ENCODE measurements at places on chromosomes 5 and 9.

GRCh38 chr9:133528001-133528875 is 3.5 kb upstream of the MYMK start:
- no peak for DNase-seq

- no peak for DNase-seq
These were observed 7.9 kb downstream of the NDOR1 start for GRCh38 chr9:137213160-137214060.

DNA sequence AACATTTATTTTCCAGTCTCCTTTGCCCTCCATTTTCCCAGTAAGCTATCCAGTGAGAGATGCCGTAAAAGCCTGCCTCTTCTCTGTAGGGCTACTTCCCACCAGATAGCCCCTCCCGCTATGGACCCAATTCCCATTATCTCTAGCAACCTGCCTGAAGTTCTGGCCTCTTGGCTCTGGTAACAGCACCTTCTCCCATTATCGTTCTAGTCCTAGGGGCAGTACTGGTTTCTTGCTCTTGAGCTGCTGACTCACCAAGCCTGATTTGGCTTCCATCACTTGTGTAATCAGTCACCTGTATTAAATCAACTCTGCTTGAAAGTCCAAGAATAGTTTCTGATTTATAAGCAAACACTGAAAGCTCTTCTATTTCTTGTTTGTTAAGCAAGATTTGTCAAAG is 42.8 kb upstream of the PARP8 start:
- no peak for DNase-seq

DNA sequence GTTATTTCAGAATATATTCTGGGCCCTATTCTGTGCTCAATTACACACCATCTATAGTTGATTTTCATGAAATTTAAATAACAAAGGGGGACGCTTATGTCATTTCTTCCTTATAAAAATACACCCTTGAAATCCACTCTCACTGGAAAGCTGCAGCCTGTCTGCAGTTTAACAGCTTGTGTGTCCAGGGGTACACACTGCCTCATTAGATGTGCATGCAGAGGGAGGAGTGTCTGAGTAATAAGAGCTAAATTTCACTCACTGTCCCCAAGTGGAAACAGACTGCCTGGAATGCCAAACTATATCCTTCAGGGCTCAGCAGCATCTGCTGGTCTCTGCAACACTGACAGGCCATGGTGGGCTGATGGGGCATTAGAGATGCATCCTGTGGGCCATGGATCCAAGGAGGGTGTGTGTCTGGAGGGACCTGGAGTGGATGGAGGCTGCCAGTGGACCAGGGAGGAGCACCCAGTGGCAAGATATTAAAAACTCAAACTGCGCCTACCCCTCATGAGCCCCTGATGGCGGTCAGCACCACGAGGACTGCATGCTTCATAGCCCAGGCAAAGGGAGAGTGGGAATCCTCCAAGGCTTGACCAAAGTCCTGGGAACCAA is 15.8 kb upstream of the TIFAB start:
- no peak for DNase-seq

- no peak for DNase-seq
These were observed 48.7 kb downstream of the PCSK1 start for GRCh38 chr5:96384353-96384752.

DNA sequence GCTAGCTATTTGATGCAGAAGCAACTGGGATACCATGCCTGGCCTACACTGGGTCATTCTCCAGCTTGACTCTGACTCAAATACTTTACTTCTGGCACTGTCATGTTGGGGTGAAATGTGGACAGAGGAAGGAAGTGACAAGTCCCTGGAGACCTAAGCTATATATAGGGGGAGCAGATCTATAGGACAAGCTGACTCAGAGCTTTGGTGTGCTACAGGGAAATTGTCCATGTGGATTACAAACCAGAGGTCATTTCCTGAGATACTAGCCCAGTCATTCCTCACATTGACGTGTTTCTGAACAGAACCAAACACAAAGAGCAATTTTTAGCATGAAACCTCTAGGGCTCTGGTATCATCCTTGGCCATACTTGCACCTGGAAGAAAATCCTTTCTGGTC is 531.6 kb upstream of the CLINT1 start:
- DNase-seq = no peak
